Fibroblast of the aortic adventitia (primary cell): ENCODE measurements at places on chromosomes 2 and 18. TPM values are rescaled to one million over a fixed set of nuclear protein-coding genes. Genes with fewer than 3 reads are reported as not detected.
A peak's percentile ranks its signal among the peaks of the same experiment; 100 is the strongest.

- DNase-seq: peak; percentile 57
Measured at GRCh38 chr2:181774685-181775084, 94.4 kb upstream of the NEUROD1 start.

Gene AQP12A
- not detected in 2 replicates for total RNA-seq

- DNase-seq: no peak
Measured at GRCh38 chr2:39479696-39480095, 42.6 kb upstream of the MAP4K3 start.

DNA sequence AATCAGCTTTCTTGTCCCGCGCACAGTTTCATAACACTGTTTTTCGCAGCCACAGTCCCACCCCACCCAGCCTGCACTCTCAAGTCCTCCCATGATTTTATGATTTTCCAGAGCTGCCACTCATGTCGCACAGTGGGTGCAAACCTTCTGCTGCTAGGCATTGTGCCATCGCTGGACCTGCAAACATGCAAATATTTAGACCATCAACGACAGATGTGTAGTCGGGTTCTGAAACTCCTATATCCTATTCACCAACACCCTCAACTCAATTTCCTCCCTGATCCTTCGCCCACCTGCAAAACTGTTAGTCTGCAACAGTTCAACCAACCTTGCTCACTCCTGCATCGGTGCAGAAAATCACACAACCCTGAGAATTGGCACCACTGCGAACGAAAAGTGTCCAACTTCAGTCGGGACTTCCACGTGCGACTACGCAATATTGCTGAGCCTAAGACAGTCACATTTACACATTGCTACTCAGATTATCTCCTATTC, 871 bp upstream of the ALS2 start:
- DNase-seq: no peak

- DNase-seq: no peak
Measured at GRCh38 chr18:36366994-36367839, 69.7 kb downstream of the FHOD3 start.

Gene SOS1
- 27.9 and 36.1 TPM in 2 replicates for total RNA-seq

DNA sequence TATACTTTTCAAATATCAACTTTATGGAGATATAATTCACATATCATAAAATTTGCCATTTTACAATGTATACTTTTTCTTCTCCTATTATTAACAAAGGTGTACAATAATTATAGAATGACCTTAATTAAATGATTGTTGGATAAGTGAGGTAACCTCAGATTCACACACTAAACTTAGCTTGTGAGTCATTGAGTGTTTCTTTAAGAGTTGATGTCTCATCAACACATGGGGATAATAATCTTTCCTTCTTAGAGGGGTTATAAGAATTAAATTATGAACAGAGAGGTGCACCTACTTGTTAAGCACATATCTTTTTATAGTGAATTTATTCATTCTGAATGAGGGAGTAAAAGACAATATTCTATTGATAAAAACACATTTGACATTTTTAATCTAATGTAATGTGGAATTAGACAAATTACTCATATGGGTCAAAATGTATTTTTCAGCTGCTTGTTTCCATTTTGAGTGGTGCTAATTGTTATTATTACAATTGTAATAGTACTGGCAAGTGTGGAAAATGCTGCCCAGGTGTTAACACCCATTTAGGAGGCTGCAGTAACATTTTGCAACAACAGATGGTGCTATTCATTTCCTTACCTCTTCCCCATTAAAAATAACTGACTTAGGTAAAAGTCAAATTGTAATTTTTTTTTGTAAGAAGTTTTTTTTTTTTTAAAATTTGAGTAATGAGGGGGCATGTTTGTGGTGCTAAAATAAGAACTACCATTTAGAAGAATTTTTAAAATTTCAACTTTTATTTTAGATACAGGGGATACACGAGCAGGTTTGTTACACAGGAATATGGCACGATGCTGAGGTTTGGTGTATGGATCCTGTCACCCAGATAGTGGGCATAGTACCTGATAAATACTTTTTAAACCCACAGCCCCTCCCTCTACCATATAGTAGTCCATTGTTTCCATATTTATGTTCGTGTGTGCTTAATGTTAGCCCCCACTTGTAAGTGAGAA, 32.1 kb upstream of the DYNAP start:
- peak; percentile 26 for DNase-seq

DNA sequence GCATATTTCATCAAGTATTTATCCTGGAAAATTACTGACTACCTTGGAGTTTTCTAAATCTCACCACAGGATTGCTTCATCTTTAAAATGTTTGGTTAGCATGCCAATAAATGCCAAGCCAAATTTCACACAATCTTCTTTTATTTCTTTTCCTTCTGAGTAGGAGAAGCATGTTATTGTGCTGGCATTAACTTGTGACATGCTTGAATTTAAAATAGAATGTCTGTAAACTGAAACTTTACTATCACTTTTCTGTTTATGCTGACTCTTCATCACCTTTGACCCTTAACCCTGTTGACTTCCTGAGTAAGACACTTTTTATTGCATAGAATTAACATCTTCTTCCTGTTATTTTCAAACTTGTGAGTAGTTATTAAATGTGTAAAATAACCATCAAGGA, 56.2 kb upstream of the LRRTM4 start:
- DNase-seq: no peak
